ENCODE measurements at places on chromosomes 3 and 15.

DNA sequence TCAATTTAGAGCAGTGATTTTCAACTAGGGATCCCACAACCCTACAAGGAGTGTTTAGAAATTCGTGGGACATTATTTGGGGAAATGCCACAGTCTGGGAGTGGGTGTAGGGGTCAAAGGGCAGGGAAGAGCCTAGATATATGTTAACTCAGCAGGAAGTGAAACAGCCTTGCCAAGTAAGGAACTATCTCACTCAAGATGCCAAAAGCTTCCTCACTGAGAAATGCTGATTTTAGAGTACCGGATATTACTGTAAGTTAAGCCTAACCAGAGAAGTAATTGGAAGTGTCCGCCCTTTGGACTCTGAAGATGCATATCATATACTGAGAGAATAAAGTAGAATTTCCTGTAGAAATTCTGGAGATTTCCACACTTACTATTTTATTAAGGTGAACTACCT is 158.6 kb downstream of the BBX start:
- no peak for DNase-seq

- no peak for DNase-seq
These were observed 30.5 kb downstream of the RFTN1 start for GRCh38 chr3:16482770-16483531.

DNA sequence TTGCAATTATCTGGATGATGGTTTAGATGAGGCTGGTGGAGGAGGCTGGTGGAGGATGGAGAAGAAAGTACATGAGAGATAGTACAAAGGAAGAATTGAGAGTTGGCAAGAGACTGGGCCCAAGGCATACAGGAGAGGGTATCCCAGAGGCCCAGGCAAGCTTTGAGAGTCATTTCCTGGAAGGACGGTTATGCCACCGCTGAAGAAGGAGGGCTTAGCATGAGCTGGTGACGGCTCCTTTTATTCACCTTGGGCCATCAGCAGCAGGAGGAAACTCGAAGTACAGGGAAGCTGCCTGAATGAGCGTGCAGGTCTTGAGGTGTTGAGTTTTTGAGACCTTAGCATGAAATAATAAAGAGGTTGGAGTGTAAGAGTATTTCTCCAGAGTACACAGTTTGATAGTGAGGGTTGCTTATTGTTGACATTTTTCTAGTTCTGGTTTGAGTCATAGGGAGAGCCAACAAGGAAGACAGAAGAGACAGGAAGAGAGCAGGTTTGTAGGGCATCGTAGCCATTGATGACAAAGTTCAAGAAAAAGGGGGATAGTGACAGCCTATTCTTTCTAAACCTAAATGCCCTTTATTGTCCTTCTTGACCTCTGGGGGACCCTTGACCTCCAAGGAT is 13.8 kb downstream of the THSD4 start:
- DNase-seq: no peak

GRCh38 chr3:174777813-174778212 is 81.3 kb upstream of the NAALADL2 start:
- no peak for DNase-seq

- DNase-seq: no peak
These were observed 239.9 kb upstream of the TTC14 start for GRCh38 chr3:180362081-180362480.

GRCh38 chr15:33074942-33075341 is 119.6 kb downstream of the FMN1 start:
- no peak for DNase-seq

DNA sequence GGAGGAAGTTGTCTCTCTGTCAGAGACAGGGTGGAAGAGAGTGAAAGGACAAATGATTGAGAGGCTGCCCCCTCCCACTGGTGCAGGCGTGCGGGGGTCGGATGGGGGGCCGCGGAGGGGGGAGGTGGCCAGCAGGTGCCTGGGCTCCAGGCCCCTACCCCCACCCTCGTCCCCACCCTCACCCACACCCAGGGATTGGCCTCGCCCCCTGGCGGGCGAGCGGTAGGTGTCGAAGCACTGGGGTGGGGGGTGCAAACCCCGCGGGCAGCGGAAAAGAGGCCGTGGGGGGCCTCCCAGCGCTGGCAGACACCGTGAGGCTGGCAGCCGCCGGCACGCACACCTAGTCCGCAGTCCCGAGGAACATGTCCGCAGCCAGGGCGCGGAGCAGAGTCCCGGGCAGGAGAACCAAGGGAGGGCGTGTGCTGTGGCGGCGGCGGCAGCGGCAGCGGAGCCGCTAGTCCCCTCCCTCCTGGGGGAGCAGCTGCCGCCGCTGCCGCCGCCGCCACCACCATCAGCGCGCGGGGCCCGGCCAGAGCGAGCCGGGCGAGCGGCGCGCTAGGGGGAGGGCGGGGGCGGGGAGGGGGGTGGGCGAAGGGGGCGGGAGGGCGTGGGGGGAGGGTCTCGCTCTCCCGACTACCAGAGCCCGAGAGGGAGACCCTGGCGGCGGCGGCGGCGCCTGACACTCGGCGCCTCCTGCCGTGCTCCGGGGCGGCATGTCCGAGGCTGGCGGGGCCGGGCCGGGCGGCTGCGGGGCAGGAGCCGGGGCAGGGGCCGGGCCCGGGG is at the start of gene KAT2B:
Gene KAT2B, plus strand, starts transcription at position 682 of the 783 bp plus-strand sequence. Its CDS starts 32 bp downstream, at position 714.
- no peak for DNase-seq

DNA sequence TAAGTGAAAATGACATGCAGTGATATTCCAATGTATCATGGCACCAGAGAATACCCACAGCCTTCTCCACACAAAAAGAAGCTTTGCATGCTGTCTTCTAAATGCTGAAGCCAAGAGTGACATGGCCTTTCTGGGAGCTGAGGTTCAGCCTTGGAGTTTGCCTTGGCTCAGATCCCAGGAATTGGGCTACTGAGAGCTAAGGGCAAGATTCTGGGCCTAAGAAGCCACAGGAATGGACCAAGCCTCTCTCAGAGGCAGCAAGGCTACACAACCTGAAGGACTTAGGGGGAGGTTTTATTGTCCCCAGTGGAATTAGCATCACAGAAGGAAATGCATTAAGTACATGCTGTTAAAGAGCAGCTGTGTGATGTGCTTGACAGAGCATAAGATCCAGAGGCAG is 1078.5 kb downstream of the TUSC7 start:
- no peak for DNase-seq

DNA sequence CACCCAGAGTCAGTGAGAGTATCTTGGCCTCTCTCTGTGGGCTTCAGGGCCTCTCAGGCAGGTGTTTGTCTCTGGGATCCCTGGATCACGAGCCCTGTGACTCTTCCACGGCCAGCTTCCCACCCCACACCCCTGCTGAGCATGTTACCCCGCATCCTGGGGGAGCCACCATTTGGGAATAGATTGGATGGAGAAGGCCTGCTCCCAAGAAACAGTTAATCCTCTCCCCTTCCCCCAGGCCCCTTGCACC is 15.5 kb upstream of the SRP14 start:
- DNase-seq: no peak

DNA sequence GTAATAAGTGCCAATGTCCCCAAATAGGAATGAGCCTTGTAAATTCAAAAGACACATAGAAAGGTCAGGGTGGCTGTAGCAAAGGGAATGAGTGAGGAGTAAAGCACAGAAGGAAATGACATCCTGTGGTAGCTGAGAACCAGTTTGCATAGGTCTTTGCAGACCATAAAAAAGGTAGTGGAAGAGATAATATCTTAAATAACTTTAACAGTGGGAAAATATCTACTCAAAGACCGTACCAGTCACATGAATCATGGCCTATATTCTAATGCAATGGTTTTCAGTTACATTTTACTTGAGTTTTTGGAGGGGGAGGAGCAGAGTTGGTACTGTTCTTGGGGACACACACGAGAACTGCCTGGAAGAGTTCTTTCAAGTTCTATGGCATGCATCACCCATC is 297.3 kb upstream of the ADAMTS9 start:
- DNase-seq: no peak

DNA sequence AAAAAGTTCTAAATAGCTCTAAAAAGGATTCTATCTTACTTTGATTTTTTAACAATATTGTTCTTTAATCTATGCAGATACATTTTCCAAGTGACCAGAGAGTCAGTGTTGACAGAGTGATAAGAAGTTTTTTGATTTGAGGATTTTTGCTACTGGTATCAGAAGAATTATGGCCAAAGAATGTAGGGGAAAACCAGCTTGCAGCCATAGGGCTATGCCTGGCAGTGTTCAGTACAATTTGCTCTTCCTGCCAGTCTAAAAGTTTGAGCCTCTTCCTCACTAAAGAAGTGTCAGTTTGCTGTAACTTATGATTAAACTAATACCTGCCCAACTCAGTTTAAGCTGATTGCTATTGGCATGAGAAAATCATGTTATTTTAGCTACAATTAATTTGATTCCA is 35.3 kb upstream of the FSIP1 start:
- DNase-seq: no peak

- DNase-seq: no peak
These were observed 72.7 kb upstream of the TPRG1 start for GRCh38 chr3:189099031-189099471.

DNA sequence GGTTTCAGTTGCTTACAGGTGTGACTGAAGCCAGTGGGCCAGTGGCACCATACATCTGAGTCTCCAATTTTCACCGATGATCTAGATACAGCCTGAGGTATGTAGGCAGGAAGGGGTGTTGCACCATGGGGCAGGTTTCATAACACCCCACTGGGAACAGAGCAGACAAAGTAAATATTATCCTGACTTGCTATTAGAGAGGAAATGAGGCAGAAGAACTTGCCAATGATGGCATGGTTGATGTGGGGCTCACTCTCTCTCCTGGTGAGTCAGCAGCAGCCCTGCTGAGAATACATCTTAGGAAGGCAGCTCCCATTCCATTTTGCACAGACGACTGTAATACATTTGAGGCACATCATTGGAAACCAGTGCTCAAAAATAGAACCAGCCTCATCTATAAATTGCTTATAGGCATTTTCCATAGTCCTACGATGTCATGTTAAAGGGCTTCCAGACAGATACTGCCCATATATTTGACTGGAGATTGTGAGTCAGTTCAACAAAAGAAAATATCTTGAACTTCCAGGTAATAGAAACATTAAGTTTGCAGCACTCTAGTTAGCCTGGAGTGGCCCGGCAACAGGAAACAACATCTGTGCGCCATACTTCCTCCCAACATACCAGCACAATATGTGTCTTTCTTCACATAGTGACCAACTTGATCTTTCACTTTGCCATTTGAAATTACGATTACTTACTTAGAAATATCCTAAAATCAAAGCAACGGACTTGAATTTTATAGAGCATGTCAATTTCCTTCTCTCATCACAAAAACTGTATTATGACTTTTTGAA is 175.5 kb downstream of the NECTIN3 start:
- DNase-seq: no peak

DNA sequence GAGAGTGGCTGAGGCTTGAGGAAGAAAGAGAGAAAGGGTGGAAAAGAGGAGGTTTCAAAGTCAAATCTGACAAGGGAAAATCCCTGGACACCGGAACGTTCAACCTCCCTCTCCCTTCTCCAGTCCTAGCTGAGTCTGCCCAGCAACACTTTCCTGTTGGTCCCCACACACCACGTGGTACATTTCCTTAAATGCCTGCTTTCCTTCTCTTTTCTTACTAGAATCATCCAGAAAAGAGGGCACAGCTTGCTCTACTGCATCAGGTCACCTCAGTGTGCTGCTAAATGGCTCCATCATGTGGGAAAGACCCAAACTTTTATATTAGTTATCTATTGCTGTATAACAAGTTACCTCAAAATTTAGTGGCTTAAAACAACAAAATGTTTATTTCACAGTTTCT is 181.2 kb downstream of the NECTIN3 start:
- no peak for DNase-seq
